ENCODE measurements at places on chromosomes 7 and 10. TPM values are rescaled to one million over a fixed set of nuclear protein-coding genes. Genes with fewer than 3 reads are reported as not detected.
A peak's percentile ranks its signal among the peaks of the same experiment; 100 is the strongest.

- no peak overlapping the region for H3K4me3 ChIP-seq
- no peak for DNase-seq
- no peaks in the 10 kb centered on the region for H3K27me3 ChIP-seq
These were observed 92.7 kb downstream of the SEMA3D start for GRCh38 chr7:85094046-85094725.

- H3K36me3 ChIP-seq = no peaks in the 10 kb centered on the region
- no peak overlapping the region for H3K4me3 ChIP-seq
- no peak overlapping the region for H3K27ac ChIP-seq
These were observed 34.3 kb upstream of the PTF1A start for GRCh38 chr10:23157691-23158369.

GRCh38 chr10:84012831-84013458, 126.4 kb upstream of the GHITM start:
- peak; percentile 43 for DNase-seq
- H3K36me3 ChIP-seq = no peaks in the 10 kb centered on the region
- H3K27ac ChIP-seq = no peak overlapping the region
- no peak overlapping the region for H3K4me3 ChIP-seq

DNA sequence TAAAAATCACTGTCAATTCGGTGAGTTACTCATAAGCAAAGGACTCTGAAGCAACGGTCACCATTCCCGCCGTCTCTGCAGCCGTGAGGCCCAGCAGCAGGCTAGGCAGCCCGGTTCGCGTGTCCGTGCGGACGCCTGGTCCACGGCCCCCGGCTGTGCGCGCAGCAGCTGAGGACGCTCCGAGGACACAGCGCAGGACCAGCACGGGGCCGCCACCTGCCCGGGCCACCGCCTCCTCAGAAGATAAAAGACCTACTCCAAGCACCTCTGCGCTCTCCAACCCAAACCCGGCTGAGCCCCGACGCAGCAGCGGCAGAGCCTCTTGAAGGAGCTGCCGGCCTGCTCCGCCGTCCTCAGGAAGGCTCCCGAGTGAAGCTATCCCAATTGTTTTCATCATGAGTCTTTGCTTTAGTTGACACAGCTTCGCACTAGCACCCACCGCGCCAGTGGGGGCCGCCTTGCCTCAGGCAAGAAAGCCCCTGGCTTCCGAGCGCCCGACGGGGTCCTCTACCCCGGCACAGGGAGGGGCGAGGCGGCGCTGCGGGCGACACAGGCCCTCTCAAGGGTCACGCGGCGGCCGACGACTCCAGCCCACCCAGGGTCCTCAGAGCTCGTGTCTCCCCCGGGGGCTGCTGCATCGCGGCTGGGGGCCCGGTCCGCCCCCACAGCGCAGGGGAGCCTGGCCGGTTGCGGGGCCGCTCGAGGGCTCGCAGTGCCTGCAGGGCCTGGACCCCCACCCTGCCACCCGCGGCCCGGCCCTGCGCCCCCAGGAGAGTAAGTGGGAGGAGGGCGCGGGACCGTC, 16.9 kb upstream of the GPR146 start:
- H3K4me3 ChIP-seq = peak overlapping the region; percentile 75
- peak overlapping the region; percentile 69 for H3K27ac ChIP-seq
- peaks cover 20% of the 10 kb centered on the region for H3K4me1 ChIP-seq
- DNase-seq = no peak
- no peaks in the 10 kb centered on the region for H3K27me3 ChIP-seq
- peaks cover 5% of the 10 kb centered on the region for H3K36me3 ChIP-seq

DNA sequence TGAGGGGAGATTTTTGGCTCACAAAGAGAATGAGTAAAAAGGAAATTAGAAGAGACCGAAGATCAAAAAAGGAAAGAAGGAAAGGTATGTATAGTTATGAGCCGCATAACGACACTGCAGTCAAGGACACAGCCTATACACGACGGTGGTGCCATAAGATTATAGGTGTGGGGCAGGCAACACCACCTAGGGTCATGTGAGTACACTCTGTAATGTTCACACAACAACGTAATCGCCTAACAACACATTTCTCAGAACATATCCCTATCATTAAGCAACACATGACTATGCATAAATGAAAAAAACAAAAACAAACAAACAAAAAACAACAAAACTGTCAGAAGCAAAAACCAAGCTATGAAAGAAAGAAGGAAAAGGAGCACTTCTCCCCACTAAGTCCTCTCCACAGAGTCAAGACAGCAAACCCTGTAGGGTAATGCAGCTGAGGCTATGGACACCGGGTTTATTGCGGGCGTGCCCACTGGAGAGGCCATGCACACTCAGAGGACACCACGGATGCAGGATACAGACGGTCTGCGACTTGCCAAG, 45.1 kb downstream of the PIP4K2A start:
- peaks cover 81% of the 10 kb centered on the region for H3K4me1 ChIP-seq
- no peaks in the 10 kb centered on the region for H3K27me3 ChIP-seq
- H3K4me3 ChIP-seq = peak overlapping the region; percentile 58
- peak overlapping the region; percentile 90 for H3K27ac ChIP-seq
- peaks cover 5% of the 10 kb centered on the region for H3K36me3 ChIP-seq

The ANKRD61 gene
- 0.38 TPM for total RNA-seq

The FGFR2 gene
- 0.09 TPM for total RNA-seq

The MLXIPL gene
- total RNA-seq = not detected

DNA sequence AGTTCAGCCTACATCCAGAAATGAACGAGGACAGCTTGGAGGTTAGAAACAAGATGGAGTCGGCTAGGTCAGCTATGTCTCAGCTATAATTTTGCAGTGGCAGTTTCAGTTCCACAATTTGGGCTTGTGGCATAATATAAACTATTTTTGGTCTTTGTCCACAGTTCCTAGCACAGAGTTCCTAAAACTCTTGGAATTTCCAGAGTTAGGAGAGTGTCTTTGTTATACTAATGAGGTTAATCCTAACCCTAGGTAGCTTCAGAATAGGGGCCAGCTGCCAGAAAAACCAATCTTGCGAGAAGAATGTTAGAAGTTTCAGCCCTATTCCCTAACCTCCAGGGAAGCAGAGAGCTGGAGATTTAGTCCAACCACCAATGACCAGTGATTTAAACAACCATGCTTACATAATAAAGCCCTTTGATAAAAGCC, 131.9 kb downstream of the AKR1D1 start:
- no peak overlapping the region for H3K27ac ChIP-seq
- H3K4me3 ChIP-seq = no peak overlapping the region
- no peak for DNase-seq
- peaks cover 5% of the 10 kb centered on the region for H3K27me3 ChIP-seq
- no peaks in the 10 kb centered on the region for H3K4me1 ChIP-seq

DNA sequence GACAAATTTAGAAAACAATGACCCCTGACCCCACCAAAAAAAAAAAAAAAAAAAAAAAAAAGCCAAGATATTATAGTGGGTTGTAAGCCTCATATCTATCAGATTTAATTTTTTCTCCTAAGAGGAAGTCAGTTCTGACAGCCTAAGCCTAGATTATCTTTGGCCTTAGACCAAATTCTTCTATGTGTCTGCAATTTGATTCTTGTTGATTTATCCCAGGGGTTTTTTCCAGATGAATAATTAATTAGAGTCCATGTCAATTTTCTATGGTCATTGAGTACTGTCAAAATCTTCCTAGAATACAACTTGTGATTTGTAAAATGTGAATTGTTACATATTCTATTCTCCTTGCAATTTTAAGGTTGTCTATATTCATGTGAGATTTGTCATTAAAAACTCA, 151.6 kb upstream of the CACNA2D1 start:
- H3K4me1 ChIP-seq = no peaks in the 10 kb centered on the region
- no peak for DNase-seq
- no peaks in the 10 kb centered on the region for H3K36me3 ChIP-seq
- H3K4me3 ChIP-seq = no peak overlapping the region

The ABCC2 gene
- total RNA-seq = 0.82 TPM

DNA sequence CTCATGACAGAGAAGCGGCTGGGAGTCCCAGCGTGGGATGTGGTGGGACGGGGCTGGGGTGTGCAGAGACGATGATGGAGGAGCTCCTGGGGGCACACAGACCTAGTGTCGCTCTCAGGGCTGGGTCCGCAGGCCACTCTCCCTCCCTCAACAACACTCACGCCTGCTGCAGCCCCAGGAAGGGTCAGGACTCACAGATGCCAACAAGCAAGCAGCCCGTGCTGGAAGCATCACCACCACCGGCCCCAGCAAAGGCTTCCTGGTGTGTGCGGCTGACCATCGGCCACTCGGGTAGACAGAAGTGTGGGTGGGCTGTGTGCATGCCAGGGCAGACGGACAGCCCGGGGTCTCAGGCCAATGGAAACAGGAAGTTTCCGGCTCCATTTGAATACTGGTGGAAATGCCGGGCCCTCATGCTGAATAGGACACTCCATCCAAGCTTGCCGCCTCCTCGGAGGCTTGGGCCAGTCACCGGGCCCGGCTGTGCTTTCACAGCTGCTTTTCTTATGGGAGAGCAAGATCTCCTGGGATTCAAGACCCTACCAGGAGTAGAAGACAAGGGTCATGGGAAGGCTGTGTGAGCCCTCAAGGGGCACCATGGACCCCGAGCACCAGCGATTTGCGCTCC, 178.1 kb downstream of the ELFN1 start:
- no peak overlapping the region for H3K4me3 ChIP-seq
- H3K27ac ChIP-seq = no peak overlapping the region
- no peak for DNase-seq
- H3K36me3 ChIP-seq = no peaks in the 10 kb centered on the region

The STOX1 gene
- total RNA-seq = 0.33 TPM

DNA sequence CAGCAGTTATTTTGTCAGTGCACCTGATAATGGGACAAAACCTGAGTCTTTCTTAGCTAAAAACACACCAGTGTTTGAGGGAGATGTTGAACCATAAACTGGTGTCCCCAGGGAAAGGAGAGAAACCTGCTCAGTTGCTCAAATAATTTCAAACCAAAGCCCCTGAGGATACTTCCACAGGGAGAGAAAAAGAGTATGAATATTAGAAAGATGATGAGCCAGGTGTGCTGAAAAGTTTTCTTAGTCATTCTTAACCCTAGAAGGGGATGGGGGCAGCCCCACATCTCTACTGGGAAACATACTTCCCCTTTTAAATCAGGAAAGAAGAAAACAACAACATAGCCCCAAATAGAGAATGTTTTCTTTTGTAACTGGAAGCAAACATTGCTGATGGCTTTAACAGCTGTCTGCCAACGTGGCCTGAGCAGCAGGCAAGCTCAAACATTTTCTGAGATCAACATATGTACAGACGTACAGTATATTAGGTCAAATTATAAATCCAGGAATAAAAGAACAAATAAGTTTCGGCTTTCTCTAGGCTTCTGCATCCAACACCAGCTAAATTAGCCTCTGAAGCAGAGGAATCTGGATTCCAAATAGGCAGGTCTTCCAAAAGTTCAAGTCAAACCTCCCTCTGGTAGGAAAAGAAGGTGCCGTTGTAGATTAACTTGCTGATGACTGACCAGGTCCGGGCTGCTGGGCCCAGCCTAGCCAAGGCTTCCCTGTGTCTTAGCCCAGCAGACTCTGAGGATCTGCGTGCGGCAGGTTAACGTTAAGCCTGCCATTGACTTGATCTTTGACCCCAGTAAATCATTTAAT, 30.5 kb upstream of the FBXW4 start:
- H3K27me3 ChIP-seq = peaks cover 10% of the 10 kb centered on the region
- no peaks in the 10 kb centered on the region for H3K36me3 ChIP-seq
- H3K27ac ChIP-seq = no peak overlapping the region
- DNase-seq = no peak
- H3K4me3 ChIP-seq = no peak overlapping the region

The STEAP2 gene
- total RNA-seq = not detected
